ENCODE measurements at places on chromosomes 1 and 21.

- no peak for DNase-seq
These were observed 9.2 kb downstream of the PSRC1 start for GRCh38 chr1:109273570-109274288.

DNA sequence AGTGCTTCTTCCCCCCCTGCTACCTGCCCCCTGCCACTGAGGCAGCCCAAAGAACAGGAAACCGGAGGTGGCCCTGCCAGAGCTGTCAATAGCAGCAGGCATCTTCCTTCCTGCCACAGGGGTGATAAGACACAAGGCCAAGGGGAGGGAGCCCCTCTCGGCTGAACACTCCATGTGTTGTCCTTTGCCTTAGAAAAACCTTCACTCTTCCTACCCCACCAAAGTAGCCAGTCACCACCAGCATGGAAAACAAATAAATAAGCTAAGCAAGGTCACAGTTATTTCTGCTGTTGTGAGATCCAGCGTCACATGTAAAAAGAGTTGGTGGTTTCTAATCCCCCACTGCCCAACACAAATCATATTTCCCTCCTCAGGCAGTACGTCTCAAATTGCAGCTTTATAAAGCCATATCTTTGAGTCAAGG is 104.8 kb upstream of the DPT start:
- DNase-seq: no peak

DNA sequence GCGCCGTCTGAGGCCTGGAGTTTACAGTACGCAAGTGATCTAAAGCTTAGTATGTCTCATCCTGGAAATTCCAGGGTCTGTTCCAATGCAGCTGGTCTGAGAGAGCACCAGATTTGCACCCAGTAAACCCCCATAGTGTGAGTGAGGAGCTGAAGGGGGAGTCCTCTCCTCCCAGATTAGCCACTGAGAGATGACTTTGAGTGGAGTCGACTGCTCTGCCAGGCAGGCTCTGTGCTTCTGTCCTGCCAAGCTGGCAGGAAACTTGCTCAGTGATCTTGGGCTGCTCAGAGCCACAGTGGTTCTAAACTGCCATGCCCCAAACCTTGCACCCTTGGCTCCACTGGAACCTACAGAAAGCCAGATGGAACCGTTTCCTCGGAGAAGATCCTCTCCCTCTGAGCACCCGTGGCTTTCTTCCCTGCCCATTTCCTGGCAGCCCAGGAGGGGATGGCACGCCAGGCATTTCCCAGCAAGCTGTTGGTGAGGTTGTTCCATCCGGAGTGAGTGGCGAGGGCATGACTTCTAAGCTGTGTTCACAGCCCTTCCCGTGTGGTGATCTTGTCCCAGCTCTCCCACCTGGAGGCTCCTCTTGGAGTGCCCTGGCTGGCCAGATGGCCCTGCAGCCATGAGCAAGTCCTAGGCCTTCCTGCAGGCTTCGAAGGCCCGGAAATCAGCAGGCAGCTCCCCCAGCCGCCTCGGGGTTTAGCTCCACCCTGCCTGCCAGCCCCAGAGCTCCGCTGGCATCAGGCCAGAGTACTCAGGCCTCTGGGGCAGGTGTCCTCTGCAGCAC is 125.9 kb upstream of the VAMP3 start:
- DNase-seq: no peak

DNA sequence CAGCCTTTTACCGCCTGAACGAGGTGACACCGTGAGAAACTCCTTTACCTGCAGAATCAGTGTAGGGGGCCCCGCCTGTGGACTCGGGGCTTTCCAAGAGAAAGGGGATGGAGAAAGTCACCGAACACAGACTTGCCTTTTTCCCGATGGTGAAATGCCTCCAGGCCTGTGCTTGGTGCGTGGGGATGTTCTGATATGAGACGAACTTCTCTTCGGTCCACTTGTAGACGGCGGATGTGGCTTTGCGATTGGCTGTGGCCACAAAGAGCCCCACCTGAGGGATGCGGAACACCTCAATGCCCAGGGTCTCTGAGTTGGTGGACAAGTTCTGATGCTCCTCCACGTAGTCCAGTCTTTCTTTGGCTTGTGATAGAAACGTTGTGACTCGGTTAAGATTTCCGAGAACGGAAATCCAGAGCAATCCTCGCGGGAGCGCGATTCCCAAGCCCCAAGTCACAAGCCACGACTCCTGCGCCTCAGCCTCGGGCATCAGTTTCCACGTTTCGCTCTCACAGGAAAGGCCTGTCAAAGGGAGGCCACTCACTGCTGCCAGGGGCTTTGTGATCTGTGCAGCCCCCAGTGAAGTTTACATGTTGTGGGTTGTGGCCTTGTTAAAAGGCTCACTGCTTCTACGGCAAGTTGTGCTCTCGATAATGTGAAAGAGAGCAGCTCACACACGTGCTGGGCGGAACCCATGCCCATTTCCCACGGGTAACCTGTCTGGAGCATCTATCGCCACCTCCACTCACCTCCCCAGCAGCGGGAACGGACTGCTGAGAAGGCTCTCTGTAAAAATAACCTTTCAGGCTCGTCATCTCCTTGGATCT is 12.6 kb downstream of the KRTAP10-1 start:
- no peak for DNase-seq

- DNase-seq: no peak
These were observed 52.4 kb downstream of the EXO1 start for GRCh38 chr1:241900381-241900780.

- no peak for DNase-seq
These were observed 381.1 kb upstream of the NCAM2 start for GRCh38 chr21:20617130-20617529.

DNA sequence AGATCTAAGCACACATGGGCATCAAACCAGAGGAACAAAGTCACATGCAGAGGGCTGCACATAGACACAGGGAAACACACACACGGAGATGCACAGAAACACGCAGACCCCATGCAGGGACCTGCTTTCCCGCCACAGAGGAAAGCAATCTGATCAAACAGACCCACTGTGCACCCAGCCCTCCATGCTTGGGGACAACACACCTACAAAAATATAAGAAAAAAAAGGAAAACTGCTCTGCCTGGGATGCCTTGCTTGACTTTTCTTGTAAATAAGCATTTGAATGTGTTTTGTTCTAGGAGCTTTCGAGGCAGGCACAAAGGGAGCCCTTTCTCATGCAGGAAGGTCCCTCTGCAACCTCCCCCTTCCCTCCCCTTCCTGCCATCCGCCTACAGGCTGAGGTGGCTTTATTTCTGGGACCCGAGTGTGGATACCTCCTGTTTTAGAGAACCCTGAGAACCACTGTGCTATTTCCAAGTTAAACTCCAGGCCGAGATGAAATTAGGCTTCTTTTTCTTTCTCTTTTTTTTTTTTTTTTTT is 3.5 kb upstream of the ICMT start:
- DNase-seq: no peak

DNA sequence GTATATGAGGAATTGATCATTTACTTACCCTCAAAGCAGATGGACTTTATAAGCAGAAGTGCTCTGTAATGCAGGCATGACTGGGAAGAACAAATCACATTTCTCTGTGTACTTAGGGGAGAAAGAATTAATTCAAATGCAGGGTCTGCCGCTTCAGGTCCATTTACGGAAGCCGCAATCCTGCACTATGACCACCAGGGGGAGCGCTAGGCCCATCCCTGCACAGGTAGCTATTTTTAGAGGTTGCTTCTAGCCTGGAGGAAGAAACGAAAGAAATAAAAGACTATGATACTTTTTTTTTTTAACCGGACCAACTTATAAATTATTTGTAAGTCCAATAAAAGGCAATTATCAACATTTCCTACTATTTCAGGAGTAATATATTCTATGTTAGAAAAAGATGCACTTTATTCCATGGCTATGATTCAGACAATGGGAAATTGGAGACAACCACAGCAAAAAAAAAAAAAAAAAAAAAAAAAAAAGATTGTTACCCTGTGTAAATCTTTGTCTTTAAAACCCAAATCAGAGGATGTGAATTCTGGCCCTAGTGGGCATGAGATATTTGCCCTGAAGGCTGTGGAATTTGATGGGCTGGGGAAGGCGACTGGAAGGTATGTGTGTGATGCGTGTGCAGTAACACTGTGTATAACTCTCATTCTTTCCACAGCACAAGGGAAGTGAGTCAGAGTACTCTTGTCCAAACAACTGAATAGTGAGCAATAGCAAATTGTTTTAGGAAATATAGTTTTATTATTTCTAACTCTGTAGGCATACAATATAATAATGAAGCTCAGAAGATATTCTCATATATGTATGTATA is 12.9 kb upstream of the FYB2 start:
- no peak for DNase-seq

- no peak for DNase-seq
These were observed 27.4 kb downstream of the IL23R start for GRCh38 chr1:67193704-67194103.

DNA sequence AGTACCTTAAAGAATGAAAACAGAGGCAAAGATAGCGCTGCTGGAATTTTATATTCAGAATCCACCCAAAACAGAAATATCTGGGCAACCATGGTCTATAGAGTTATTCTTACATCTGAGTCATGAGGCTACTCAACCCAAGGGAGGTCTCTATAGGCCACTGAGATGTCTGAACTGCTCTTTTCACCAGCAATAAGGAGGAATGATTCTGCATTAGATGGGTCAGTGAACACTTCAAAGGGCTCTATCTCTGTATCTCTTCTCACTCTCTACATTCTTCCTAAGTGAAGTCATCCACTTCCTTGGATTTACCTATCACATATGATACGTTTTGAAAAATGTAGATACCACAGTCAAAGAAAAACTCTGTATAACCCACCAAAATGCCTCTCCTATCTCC is 90.2 kb upstream of the NGF start:
- DNase-seq: no peak

- no peak for DNase-seq
These were observed 46.2 kb downstream of the PLPP3 start for GRCh38 chr1:56533197-56533596.

- peak; percentile 96 for DNase-seq
These were observed 4.9 kb downstream of the PLEKHG5 start for GRCh38 chr1:6486433-6487011.

GRCh38 chr1:56517404-56518130 is 61.8 kb downstream of the PLPP3 start:
- DNase-seq: no peak

DNA sequence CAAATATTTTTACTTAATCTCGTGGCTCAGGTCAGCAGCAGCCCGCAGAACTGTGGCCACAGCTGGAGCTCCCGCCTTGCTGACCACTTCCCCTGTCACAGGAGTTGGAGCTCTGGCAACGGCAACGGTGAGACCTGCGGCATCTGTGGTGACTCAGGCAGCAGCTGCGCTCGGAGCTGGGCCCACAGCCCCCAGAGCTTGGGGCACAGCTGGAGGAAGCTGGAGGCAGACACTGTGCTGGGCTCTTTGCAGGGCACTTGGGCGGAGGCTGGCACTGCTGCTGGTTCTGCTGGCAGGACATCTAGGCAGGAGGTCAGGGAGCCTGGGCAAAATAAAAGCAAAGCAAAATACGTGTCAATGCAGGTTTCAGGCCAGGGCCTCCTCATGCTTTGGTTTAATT is at the start of gene LCE3A:
TSS of gene LCE3A (minus strand) at position 301 of the 400 bp plus-strand sequence. CDS start at position 301, 0 bp downstream.
- no peak for DNase-seq

DNA sequence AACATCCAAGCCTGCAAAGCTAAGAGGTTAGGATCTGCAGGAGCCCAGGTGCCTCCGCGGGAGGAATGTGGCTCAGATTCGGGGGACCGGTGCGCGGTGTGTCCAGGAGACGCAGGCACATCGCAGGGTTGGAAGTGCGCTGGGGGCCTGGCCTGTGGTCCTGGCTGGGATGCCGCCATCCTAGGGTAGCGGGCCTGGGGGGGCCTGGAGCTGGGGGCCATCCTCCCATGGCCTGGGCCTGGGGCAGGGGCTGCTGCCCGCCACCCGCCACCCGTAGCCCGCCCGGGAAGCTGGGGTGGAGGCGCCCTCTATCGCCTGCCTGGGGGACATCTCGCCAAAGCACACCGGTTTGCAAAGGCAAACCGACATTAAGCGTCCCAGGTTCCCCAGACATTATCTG is 170.6 kb upstream of the ARHGEF16 start:
- peak; percentile 92 for DNase-seq

- no peak for DNase-seq
These were observed 216.3 kb downstream of the SIPA1L2 start for GRCh38 chr1:232413674-232414073.
